ENCODE measurements at places on chromosomes 11 and 22.

DNA sequence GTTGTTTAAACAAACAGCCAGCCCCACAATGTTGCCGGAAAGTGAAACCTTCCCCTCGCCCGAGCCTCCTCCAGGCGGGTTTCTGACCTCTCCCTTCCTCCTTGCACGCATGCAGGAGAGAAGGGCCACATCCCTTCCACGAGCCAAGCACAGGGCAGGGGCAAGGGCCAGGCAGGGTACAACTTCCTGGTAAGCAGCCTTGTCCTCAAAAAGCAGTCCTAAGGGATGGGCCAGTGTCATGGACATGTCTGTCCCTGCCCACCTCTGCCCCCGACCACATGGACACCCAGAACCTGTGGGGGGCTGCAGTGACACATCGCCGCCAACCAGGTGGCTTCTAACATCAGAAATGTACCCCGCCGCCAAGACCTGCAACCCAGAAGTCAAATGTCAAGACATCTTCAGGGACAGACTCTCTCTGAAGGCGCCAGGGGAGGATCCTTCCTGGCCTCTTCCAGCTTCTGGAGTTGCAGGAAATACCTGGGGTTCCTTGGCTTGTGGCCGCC, 145.3 kb downstream of the CRYBB2 start:
- no peak for DNase-seq

GRCh38 chr11:35924811-35925210, 19.1 kb upstream of the LDLRAD3 start:
- no peak for DNase-seq

- DNase-seq, result peak; percentile 98
Measured at GRCh38 chr22:24208012-24208749, 26.9 kb downstream of the SUSD2 start.

DNA sequence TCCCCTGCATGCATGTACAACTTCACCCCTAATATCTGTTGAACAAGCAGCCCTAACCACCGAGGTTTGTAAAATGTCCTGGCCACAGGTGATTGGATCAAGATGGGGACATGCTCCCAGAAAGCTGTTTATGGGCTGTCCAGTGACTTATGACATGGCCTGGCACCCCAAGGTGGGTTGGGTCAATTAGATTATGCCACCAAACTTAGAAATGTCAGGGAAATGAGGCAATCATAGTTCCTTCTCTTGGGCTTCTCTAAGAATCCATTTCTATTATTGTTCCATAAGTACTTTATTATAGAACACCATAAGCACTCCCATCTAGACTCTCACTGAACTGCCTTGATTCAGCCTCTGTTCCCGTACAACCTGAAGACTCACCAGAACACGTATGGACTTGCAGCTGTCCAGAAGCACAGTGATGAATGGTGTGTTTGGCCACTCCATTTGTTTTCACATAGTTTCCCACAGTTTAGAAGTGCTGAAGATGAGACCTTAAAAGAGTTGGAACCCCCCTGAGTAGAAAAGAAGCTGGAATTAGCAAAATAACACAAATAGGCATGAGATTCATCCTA, 45.5 kb upstream of the OLFML1 start:
- no peak for DNase-seq

DNA sequence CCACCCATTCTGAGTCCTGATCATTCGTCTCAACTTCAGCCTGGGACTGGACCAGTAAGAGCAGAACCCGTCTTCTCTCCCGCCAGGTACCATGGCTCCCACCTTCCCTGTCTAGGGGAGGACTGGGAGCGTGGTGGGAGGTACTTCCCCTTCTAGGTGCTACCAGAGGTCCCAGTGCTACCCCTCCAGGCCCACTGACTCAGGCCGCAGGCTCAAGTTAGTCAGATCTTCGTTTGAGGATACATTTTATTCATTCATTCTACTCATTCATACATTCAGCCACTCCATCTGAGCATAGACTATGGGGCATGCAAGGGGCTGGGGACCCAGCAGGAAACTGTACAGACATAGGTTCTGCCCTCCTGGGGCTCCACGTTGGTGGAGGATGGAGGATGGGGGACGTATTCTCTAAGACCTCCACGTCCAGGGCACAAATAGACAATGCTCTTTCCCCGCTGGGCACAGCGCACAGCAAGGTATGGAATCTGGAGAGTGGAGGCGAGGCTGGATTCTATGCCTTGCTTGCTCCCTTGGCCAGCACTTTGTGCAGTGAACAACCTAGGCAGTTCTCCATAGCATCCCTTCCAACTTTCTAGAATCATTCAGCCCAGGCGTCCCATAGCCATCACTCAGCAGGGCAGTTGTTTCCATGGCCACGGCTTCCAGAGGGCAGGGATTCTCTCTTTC, 1.0 kb upstream of the RAB3IL1 start:
- no peak for DNase-seq

GRCh38 chr11:58958500-58958899, 19.2 kb downstream of the GLYATL1 start:
- DNase-seq, result peak; percentile 9

DNA sequence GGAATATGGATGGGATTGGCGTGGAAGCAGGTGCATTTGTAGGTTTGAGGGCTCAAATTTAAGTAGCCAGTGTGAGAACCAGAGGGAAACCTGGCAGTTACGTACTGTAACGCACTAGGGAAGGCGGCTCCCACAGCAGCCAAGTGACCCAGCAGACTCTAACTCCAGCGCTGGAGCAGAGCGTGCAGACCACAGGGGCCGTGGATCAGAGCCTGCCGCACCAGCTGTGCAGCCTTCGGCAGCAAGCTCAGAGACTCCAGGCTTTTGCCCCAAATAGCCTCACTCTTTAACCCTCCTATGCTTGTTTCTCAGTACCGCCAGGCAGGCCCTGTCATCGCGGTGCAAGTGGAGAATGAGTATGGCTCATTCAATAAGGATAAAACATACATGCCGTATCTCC, 12.3 kb downstream of the GLB1L3 start:
- DNase-seq, result no peak

DNA sequence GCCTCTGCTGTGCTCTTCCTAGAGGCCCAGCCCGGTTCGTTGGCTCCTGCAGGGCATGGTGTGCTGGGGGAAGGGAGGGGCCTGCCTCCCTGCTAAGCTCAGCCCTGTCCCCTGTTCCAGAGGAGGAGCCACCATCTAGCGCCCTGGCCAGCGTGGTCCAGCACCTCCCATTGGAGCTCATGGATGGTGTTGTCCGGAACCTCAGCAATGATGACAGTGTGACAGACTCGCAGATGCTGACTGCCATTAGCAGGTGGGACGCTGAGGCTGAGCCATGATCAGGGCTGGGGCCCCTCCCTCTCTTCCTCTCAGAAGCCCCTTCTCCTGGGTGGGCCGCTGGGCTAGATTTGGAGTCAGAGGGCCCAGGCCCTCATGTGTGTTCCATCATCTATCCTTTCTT, 9.1 kb downstream of the USP35 start:
- no peak for DNase-seq

DNA sequence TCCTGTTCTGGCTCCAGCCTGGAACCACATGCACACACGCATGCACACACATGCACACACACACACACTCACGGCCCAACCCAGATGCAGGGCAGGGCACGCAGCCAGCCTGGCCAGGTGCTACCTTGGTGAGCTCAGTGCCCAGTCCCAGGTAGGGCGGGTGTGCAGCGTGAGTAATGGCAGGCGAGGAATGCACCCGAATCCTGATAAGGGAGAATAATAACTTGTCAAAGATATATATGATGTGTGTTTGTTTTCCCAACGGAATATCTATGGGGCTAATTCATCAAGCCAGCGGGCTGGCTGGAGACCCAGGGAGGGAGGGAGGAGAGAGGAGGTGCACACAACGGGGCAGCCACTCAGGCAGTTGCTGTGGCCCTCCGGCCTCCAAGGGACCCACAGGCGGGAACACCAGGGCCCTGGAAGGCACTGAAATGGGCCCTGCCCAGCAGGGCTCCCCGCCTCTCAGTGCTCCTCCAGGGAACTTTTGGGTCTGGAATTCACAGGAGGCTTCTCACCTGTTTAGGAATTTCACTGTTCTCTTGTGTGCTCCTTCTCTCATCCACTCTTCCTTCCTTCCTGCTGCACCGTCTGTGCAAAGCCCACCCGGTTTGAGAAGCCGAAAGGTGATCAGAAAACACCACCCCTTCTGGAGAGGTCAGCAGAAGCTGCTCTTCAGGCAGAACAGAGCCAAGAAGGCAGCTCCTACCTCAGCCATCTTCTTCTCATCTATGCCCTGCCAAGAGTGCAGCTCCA, 79.0 kb downstream of the BUD13 start:
- DNase-seq, result no peak

GRCh38 chr11:123577081-123577598, 77.3 kb downstream of the SCN3B start:
- DNase-seq, result peak; percentile 52
